GM12891 (cell line): ENCODE measurements at places on chromosomes 3 and 15.
A peak's percentile ranks its signal among the peaks of the same experiment; 100 is the strongest.

GRCh38 chr15:70669006-70669602, 94.3 kb downstream of the UACA start:
- DNase-seq: peak; percentile 9

- DNase-seq: no peak
These were observed 756.3 kb downstream of the NTRK3 start for GRCh38 chr15:87500240-87500639.

GRCh38 chr3:156808025-156808424, 18.1 kb upstream of the LEKR1 start:
- DNase-seq: no peak

- no peak for DNase-seq
These were observed 481 bp downstream of the ADAMTS17 start for GRCh38 chr15:100341239-100341749.

GRCh38 chr3:141379250-141379966, 11.1 kb downstream of the ZBTB38 start:
- no peak for DNase-seq

DNA sequence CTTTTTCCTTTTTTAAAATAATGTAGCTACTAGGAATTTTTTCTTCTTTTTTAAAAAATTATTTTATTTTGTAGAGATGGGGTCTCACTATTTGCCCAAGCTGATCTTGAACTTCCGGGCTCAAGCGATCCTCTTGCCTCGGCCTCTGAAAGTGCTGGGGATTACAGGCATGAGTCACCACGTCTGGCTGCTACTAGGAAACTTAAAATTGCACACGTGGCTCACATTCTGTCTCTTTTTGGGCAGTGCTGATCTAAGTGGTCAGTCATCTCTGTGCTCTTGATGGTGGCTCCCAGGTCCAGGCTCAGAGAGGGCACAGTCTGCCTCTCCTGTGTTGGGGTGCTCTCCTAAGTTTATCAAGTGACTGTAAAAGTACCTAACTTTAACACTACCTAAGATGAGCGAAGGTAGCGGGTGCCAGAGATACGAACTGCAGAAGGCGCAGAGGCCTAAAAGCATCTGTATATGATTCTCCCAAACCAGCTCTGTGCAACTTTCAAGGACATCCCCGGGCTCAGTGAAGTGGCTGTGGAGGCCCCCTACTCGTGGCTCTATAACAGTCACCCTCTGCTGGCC, 52.9 kb upstream of the SEC13 start:
- DNase-seq: no peak

GRCh38 chr3:126338790-126339288, 18.4 kb downstream of the KLF15 start:
- no peak for DNase-seq

GRCh38 chr3:24290596-24290995, 204.1 kb downstream of the THRB start:
- DNase-seq: no peak

DNA sequence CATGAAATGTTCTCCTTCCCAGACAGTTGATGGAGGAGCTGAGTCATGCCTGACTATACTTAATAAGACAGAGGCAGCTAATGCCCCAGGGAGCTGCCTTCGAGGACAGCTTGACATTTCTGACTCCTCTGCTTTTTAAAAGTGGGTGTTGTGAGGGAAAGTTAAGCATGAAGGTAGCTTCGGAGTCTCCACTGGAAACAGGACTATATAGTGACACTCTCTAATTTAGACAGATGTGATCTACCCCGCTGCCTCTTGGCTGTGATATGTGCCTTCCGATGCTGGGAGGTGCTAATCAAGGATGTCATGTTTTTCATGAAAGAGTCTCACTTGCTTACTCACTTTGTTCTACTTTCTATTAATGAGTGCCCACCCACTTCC, 72.7 kb downstream of the IL1RAP start:
- no peak for DNase-seq

GRCh38 chr15:45573961-45574629, 13.1 kb upstream of the BLOC1S6 start:
- no peak for DNase-seq

DNA sequence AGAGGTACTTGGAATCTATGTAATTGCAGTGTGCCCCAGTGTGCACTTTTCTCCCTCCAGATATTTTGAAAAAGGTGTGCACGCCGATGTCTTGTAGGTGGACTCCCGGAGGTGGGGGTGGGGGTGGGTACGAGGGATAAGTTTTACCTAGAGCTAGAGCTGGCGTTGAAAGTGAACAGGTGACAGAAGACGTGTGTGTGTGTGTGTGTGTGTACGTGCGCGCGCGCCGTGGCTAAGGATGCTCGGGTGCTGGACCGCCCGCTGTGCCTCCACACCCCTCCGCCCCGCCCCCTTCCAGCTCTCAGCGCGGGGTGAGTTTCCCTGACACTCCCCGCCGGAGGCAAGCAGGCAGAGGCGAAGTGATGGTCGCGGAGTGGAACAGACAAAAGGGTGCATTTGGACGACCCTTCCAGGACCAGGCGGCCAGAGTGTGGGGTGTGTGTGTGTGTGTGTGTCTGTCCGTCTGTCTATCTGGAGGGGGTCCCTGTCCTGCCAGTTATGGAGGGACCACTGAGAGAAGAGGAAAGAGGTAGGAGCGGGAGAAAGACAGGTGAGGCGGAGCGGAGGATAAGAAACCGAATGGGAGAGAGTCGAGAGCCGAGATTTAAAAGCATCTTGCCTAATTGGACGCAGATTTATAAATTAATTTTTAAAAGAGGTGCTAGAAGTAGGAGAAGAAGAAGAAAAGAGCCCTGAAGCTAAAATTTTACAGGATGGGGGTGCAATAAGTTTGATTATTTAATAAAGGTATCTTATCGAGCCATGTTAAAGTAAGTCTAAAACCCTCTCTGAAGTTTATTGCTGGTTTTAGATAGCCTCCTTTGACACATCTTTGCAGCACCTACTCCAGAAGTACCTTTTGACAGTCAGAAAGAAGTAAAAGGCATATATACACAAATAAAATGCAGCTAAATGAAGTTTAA, 335.8 kb upstream of the THRB start:
- no peak for DNase-seq

DNA sequence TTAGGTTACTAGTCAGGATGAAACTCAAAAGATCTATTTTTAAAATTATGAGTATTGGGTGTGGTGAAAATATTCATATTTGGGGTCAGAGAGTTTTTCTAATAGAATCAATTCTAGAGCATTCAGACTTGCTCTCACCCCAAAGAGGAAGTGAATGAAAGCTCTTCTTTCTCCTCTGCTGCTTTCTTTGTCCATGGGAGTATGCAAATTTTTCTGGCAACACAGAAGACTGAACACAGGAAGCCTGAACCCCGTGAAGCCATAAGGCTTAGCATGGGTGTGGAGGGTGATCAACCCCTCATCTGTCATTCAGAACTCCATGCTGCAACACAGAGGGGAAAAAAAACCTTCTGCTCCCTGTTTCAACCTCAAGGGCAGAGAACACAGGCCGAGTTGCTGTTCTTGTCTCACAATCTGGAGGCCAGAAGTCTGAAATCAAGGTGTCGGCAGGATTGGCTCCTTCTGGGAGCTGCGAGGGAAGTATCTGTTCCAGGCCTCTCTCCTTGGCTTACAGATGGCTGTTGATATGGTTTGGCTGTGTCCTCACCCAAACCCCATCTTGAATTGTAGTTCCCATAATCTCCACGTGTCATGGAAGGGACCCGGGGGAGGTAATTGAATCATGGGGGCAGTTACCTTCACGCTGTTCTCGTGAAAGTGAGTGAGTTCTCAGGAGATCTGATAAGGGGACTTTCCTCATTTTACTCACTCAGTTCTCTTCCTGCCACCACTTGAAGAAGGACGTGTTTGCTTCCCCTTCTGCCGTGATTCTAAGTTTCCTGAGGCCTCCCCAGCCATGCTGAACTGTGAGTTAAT, 33.7 kb upstream of the CD47 start:
- DNase-seq: no peak

DNA sequence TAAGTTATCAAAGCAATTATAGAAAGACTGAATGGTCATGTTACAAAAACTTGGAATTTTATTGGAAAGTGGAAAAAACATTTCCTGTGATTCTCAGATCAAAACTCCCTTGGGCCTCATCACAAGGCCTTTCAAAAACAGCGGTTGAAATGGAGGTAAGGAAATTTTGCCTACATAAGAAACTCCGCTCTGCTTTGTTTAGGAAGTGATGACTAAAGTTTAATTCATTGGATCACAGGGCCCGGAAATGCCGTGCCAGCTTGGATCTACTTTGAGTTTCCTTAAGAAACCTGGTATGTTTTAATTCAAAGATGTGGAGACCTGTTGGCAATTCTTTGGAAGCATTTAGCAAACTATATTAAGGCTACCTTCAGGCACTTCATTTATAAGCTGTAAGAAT, 143.9 kb upstream of the MME start:
- no peak for DNase-seq

DNA sequence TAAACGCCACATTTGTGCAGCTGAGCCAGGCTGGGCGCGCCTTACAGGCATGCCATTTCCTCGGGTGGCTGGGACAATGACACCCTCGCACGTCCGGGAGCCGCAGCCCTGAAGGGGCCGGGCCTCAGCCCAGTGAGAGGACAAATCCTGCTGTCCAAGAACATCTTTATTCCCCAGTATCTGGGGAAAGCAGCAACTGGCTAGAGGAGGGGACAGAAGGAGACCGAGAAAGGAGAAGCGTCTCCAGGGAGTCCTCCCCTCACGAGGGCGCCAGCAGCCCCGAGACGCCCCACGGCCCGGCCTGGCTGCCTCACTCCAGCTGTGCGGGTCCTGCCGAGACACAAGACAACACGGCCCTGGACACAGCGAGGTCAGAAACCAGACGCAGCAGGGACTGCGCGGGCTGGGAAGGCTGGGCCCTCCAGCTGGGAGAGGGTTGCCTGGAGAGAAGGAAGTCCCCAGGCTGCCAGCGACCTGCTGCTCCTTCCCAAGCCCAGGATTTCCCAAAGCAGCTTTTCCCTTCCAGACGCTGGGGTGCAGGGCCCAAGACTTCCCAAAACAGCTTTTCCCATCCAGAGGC, 130.2 kb downstream of the CHSY1 start:
- peak; percentile 64 for DNase-seq

DNA sequence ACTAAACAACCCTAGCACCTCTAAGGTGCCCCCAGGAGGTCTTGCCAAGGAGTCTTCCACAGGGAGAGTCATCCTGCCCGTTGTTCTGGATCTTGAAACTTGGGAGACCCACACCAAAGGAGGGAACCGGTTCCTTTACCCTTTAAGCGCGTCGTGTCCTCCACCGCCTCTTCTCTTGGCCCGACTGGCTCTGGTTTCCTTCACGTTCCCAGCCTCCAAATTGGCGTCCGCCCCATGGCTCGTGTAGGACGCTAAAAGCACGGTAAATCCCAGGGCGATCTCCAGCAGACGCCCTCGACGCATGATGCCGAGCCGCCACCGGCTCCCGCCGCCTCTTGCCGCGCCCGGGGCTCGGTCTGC, 1.1 kb downstream of the FBN1 start:
- DNase-seq: no peak

- no peak for DNase-seq
These were observed 509.1 kb downstream of the SHQ1 start for GRCh38 chr3:72338942-72339669.

GRCh38 chr3:13364602-13365271, 55.4 kb downstream of the NUP210 start:
- no peak for DNase-seq

- DNase-seq: no peak
These were observed 58.5 kb downstream of the CEP63 start for GRCh38 chr3:134544316-134544715.

- no peak for DNase-seq
These were observed 96.4 kb downstream of the PYDC2 start for GRCh38 chr3:191557322-191557721.

DNA sequence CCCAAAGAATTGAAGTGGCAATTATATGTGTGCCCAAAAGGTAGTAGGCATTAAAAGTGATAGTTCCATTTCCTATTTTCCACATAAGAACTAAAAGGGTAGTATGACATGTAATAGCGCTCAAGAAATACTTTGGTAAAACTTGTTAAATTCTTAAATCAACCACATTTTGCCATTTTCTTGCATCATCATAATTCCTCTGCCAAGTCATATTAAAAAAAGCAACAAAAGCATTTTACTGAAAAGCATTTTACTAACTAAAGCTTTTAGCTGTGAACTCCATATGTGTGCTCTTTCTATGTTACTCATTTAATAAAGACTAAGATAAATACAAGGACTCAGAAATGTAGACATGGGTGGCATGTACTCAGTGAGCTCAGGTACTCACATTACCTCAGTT, 70.1 kb downstream of the GPR160 start:
- DNase-seq: no peak

DNA sequence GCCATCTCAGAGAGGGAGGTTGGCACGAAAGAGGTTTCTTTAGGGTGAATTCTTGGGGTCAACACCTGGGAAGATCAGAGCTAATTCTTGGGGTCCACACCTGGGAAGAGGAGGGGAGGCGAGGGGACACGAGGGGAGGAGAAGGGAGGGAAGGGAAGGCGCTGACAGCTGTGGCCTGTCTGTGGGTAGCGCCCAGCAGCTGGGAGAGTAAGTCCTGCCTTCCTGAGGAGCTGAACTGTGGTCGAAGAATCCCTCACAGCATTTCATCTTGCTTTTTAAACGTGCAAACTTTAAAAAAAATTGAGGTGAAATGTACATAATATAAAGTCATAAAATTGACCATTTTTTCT, 63.2 kb upstream of the CGNL1 start:
- no peak for DNase-seq

DNA sequence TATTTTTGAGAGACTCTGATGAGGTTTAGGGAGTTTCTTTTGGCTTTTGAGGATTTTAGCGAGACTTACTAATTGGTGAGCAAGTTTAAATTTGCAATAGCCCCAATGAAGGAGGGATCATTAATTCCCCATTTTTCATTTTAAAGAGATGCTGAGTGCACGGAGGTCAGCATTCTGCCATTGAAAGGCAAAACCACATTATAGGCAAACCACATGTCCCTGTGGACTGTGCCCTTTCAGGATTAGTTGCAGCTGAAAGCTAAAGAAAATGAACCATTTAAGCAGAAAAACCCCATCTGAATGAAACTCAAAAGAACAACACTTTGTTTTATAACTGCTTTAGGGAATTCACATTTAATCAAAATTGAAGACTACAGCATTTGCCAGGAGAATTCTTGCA, 246.5 kb downstream of the PDZRN3 start:
- DNase-seq: no peak

DNA sequence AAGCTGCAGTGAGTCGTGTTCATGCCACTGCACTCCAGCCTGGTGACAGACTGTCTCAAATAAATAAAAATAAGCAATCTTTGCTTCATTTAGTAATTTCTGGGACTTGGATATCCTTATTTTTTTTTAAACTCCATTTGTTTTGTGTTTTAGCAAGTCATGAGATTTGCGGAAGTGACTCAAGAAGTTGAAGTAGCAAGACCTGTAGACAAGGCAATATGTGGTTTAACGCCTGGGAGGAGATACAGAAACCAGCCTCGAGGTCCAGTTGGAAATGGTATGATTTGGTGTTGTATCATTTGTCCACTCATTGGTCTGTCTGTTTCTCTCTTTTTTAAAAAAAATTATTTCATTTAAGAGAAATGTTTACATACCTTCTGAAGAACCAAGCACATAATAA, 16.6 kb upstream of the RPLP1 start:
- DNase-seq: no peak

DNA sequence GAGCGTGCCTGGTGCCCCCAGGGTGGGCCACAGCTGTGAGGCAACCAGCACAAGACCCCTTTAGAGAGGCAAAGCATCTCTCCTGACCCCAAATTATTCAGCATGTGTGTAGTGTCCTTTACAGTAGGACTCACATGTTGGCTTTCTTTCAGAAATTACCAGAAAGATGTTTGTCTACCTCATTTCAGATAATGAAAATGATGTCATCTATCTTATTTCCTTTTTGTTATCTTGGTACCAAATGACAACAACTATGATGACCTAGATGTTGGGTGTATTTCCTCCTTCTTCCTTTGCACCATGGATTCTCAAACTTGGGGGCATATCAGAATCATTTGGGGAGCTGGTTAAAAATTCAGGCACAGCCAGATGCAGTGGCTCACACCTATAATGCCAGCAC, 50.5 kb downstream of the DAPK2 start:
- DNase-seq: no peak
